ENCODE measurements at places on chromosomes 7 and 10.

- no peak for DNase-seq
Measured at GRCh38 chr10:125141150-125141859, 19.1 kb downstream of the CTBP2 start.

- DNase-seq, result no peak
Measured at GRCh38 chr7:96933067-96933645, 72.2 kb upstream of the DLX6 start.

DNA sequence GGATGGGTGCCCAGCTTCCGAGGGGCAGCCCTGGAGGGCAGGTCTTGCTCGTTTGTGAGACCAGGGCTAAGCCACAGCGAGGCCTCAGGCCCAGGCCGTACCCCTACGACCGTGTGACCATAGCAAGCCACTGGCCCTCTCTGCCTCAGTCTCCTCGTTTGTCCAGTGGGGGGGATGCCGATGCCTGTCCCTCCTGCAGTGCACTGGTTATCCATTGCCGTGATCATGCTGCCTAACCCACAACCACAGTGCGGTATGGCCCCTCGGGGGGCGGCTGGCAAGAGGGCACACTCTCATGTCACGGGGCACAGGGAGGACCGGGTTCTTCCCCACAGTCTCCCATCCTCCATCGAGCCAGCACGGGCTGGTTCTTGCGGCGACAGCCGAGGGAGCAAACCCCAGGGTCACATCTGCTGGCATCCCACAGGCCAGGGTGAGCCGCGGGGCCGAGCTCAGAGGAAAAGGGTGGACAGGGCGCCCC lies 80.5 kb downstream of the ELFN1 start:
- no peak for DNase-seq

DNA sequence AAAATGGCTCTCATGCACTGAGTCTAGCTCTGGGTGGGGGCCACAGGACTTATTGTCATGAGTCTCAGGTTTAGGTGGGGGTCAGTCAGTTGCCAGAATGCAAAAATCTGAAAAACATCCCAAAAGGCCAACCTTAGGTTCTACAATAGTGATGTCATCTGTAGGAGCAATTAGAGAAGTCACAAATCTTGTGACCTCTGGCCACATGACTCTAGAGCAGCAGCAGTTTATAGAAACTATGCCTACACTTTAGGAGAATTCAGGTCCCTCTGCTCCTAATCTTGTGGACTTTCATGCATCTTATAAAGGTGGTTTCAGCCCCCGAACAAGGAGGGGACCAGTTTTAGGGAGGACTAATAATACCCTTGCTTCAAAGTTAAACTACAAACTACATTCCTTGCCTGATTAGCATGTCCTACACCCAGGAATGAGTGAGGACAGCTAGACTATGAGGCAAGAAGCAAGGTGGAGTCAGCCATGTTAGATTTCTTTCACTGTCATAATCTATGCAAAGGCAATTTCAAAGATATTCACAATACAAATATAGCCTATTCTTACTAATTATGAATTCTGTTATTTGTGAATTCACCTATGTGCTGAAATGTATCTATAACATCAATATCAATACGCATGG lies 123.5 kb upstream of the ADCY1 start:
- no peak for DNase-seq

DNA sequence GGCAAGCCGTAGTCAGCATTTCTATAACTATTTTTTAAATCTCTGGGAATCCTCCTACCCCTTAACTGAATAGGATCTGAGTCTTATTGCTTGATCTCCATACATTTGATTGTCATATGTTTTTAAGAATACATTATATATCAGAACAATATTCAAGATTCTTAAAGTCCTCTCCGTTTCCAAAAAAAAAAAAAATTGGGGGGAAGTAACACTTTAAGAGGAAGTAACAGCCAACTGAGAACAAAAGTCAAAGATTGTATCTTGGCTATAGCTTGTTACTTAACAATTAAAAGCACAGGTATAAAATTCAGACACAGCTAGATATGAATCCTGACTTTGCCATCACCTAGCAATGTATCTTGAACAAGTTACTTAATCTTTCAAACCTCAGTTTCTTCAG lies 169.9 kb upstream of the ADO start:
- no peak for DNase-seq

GRCh38 chr10:89478085-89478738 lies 57.2 kb downstream of the SLC16A12 start:
- no peak for DNase-seq

DNA sequence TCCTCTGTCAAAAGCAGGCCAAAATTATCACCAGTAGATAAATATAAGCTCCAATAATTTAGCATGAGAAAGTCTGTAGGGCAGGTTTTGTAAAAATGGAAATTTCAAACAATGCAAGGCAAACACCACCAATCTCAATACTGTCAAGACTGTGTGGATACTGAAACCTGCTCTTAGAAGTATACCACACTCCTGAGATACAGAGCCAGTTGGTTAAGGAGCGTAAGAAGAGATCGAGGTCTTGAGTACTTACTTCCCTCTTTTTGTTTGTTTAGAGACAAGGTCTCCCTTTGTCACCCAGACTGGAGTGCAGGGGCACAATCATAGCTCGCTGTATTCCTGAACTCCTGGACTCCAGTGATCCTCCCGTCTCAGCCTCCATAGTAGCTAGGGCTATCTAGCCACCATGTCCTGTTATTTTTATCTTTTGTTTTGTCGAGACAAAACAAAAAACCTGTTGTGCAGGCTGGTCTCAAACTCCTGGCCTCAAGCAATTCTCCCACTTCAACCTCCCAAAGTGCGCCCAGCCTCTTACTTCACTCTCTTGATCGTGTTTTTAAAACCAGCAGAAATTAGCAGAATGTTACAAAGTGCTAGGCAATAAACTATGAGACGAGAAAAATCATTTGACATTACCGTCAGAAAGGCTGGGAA lies 205.7 kb downstream of the PARD3 start:
- no peak for DNase-seq

DNA sequence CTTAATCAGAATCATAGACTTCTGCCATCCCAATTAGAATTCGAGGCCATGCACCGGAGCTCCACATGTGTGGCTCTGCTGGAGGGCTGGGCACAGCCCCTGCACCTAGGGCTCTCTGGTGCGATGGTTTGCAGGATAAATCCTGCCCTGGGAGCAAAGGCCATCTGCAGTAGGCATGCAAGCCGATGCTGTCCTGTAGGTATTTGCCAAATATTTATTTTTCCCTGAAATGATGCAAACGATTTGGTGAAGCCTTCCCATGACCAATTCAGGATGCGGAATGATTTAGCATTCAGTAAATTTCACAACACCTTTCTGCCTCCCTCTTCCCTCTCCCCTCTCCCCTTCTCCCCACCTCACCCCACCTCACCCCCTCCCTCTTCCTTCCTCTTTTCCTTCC lies 170.6 kb downstream of the EBF3 start:
- no peak for DNase-seq

DNA sequence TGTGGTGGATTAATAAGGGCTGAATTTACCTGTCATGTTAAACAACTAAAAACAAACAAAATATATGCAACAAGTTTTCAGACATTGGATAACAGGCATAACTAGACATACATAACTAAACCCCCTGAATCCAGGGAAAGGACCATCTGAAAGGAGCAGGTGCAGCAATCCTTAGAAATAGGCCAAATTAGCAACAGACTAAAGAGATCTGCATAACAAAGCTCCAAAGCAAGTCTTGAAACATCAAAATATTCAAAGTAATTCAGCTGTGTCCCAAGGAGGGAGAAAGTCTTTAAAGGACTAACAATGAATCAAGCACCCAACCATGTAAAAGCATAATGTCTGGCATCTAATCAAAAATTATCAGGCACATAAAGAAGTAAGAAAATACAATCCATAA lies 475.1 kb downstream of the GRID1 start:
- DNase-seq, result no peak

- DNase-seq, result no peak
Measured at GRCh38 chr10:116364868-116365267, 40.6 kb downstream of the CCDC172 start.

GRCh38 chr10:119616882-119617570 lies 20.3 kb upstream of the TIAL1 start:
- DNase-seq, result no peak

- DNase-seq, result no peak
Measured at GRCh38 chr10:60789340-60789739, 11.1 kb downstream of the CDK1 start.
